T1000 (cell line): ENCODE measurements at places on chromosomes 3 and 15.

DNA sequence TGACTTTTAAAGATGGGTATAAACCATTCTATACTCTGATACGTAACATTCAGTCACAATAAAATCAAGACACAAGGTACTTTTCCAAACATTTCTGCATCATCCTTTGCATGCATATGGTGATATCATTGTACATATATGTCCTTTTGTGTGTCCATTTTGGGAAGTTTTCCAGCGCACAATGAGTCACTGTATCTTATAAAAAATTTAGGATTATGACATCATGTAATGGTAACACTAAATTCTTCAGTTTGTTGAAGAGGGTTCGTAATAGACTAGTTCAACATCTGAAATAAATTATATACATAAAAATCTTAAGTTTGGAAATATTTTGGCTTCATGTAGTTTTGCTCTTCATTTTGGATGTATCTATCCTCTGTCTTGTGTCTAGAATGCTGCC, 480.9 kb downstream of the ROBO1 start:
- no peak for DNase-seq

DNA sequence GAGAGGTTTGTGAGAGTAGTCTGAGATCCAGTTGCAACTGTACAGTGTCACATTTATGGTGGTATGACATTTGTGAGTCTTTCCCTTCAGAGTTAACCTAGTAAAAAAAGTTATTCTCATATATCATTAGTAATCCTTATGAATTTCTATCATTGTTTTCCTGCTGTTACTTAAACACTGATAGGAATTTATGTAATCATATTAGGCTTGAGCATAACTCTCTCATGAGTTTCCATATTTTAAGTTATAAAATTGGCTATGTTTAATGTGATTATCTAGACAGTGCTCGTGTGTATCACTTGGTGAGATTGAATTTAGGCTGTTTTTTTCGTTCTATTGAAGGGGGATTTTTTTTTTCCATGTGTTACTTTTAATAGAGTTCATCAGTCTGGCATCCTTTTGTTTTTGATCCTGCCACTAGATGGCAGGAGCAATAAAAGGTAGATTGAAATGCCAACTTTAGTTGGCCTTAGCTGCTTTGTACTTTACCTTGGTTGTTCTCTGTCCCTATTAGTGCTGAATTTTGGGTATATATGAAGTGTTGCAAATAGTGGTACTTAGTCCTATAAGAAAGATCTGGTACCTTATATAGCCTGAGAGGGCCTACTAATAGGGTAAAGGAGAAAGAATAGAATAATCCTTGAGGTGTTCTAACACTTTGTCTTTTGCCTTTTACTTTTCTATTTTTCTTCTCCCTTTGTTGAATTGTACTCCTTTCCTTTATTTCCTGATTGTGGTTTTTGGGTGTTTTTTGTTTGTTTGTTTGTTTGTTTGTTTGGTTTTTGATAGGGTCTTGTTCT, 17.9 kb downstream of the STT3B start:
- no peak for DNase-seq

DNA sequence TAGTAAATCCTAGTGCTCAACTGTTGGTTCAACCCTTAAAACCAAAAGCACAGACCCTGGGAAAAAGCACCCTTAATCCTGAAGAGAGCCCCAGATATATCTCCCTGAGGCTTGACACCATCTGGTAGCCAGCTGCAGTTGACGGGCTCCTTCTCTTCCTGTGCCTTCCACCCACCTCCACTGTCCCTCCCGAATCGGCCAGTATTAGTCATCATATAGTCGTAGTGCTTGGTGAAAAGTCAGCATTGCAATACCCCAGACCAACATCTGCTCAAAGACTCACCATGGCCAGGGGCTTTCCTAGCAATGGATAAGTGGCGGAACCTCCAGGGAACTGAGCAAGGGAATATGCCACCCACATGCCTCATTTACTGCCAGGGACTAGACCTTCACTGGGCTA, 125.6 kb upstream of the CRBN start:
- DNase-seq = no peak

DNA sequence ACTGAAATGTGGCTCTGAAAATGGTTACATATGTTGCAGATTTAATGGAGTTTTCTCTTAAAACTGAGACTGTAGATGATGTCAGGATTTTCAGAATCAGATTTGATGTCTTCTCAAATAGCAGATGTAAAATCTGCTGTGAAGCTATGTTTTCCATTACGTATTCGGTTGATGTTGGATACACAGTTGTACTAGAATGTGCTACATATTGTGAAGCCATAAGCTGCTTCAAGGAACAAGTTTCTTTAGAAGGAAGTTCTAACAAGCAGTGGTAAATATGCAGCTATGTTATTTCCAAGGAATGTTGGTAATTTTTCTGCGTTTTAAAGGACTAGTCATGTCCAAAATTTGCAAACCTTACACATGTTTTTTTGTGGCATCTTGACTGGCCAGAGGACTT, 197.7 kb downstream of the RBMS3 start:
- DNase-seq = no peak

DNA sequence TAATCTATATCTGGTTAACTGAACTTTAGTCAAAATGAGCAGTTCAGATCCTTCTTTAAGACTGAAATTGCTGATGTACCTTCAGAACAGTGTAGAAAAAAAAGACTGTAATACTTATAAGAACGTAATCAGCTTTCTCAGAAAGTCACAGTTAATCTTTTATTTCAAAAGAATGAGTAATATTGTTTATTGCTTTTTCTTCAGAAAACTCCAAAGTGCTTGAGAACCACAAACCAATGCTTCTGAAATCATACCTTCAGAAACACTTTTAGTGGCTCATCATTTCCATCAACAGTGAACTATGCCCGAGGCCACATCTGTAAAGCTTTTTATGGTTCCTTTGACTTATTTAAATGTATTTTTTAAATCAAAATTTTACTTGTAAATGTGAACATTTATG, 33.3 kb upstream of the CLASP2 start:
- no peak for DNase-seq

- DNase-seq = peak; percentile 67
Measured at GRCh38 chr15:75661100-75661755, 13.5 kb downstream of the SNX33 start.

DNA sequence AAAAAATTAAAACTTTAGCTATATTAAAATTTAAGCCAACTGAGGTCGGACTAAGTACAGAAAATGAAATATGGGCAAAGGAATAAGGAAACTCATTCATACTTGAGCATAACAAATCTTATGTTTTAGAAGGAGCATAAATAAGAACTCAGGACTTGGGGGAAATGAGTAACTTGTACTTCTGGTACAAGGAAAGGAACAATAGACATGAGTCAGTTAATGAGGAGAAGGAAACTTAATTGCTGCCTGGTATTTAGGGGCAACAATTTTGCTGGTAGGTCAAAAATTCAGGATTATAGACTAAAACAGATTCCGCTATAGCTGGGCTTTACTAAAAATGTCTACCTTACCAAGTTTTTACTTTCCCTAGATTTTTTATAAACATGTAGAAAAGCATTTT, 113.1 kb downstream of the MYO5A start:
- no peak for DNase-seq

- no peak for DNase-seq
Measured at GRCh38 chr3:165526367-165526766, 310.9 kb downstream of the BCHE start.

DNA sequence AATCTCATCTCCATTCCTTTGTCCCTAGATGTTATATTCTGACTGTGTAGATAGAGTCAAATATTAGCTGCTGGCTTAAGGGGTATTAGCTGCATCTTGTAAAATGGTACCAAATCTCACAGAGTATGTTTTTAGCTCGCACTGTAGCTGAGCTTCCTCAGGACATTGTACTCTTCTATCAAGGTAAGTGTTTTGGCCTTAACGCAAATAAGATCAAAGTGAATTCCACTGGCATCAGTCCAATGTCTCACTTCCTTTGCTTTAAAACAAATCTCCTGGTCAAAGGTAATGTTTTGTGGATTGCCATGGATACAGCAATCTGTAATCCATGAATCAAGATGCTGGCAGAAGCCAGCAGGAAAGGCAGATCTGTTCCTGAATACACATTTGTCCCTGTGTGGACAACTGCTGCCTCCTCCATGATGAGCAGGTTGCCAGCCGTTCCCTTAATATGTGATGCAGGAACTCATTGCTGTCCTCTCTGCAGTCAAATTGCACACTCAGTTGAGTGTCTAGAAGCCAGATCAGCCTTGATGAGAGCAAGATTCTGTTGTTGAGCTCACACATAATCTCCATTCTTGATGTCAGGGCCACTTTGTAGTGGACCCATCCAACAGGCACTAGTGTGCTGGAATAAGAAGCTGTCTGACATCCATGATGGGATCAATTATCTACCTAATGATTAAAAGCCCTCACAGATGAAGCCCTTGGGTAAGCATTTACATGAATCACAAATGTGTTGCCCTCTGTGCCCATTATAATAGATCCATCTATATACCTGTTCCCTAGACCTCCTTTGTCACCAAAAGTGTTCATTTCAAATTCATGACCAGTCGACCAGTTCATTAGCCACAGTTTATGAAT, 96.6 kb upstream of the AGTR1 start:
- DNase-seq = no peak

DNA sequence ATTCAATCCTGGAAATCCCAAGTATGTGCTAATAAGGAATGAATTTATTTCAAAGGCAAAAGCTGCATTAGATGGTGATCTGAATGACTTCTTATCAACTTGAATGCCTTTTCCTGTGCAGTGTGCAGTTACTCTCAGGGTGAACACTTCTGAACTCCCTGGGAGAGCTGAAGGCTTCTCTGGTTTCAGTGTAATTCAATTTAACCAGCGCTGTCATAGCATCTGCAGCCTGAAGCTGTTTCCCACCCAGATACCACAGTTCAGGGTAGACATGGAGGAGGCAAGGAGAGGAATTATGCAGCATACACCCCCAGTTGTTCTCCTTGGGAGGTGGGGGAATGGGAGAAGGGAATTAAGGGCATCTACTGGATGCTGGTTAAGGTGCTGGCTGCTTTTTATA, 49.1 kb upstream of the PRR23C start:
- DNase-seq = no peak

- peak; percentile 48 for DNase-seq
Measured at GRCh38 chr3:117628823-117629291, 919.3 kb downstream of the TUSC7 start.
